EH (cell line): ENCODE measurements at places on chromosomes 7 and 10.
A peak's percentile ranks its signal among the peaks of the same experiment; 100 is the strongest.

DNA sequence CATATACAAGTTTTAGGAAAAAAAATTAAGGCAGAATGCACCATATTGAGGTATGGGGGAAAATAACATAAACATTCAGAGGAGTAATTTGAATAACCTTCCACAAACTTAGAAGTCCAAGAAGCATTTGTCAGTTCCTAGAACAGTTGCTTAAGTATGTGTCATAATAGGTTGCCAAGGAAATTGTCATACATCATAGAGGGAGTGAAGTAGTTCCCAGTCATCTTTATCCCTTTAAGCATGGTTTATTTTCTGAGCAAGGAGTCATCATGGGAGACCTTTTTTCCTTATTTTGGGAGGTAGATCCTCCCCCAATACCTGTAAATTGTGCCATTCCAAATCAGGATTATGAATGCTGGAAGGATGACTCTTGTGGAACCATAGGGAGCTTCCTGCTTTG is at the start of gene SSMEM1:
Gene SSMEM1 (plus strand): TSS at position 219 of the 400 bp plus-strand sequence. CDS start 51 bp downstream, at position 270.
- peak; percentile 66 for DNase-seq

- DNase-seq, result no peak
Observed at GRCh38 chr10:120650705-120651399, 193.8 kb downstream of the PLPP4 start.

- DNase-seq, result no peak
Observed at GRCh38 chr7:787332-788240, 44.7 kb upstream of the SUN1 start.

DNA sequence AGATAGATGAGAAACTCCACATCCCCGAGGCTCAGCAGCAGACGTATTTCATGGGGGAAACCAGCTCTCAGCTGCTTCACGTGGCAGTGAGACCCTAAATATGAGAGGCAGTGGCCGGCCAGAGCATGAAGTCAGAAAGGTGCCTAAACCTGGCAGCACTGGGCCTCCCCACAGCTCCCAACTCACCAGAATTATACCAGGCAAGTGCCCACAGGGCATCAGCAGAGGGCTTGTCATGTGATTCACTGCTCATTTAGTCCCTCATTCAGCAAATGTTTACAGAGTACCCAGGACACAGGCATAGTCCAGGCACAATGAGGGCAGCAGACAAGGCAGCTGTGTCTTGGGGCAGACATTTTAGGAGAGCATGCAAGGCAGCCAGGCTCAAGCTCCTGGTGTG is 212.6 kb downstream of the PTPRN2 start:
- DNase-seq, result no peak

- DNase-seq, result no peak
Observed at GRCh38 chr7:12929476-12930140, 242.2 kb downstream of the ARL4A start.

DNA sequence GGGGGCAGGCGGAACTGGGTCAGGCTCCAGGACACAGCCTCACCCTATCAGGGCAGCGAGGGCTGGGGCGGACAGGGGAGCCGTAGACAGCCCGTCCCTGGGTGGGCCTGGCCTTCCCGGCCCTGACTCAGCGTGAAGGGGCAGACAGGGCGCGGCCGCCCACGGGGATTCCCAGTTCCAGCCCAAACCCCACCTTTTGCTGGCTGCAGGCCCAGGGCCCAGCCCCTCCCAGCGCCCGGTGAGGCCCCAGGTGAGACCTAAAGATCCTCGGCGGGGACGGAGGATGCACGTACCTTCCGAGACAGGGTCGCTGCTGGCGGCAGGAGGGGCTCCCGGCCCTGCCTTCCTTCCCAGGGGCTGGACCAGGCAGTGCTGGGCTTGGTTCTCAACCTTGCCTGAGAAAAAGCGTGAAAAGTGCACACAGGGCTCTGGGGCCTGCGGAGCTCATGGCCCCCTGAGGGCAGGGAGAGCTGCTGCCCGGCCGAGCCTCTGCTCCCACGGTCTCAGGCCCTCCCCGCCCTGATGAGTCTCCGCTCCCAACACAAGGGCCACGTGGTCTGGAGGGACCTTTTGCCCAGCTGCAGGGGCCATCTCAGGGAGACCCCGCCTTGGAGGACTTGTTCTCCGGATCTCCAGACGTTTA is 43.9 kb upstream of the DNAJB6 start:
- no peak for DNase-seq

- no peak for DNase-seq
Observed at GRCh38 chr10:3418041-3418754, 245.6 kb upstream of the PITRM1 start.

DNA sequence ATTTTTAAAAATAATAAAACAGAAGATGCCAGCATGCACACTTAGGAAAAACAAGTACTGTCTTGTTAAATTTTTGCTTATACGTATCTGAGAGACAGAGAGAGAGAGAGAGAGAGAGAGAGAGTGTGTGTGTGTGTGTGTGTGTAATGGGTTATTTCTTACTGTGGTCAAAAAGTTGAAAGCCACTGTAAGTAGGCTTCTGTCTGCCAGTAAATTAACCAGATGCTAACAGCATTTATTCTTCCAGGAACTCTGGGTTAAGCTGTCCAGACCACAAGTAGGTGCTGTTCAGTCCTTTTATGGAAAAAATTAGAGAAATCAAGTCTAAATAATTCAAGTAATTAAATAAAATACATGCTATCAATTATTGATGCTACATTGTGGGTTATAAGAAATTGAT is 39.7 kb downstream of the RNF32 start:
- DNase-seq, result no peak

- peak; percentile 94 for DNase-seq
Observed at GRCh38 chr10:3426190-3426845, 253.7 kb upstream of the PITRM1 start.

DNA sequence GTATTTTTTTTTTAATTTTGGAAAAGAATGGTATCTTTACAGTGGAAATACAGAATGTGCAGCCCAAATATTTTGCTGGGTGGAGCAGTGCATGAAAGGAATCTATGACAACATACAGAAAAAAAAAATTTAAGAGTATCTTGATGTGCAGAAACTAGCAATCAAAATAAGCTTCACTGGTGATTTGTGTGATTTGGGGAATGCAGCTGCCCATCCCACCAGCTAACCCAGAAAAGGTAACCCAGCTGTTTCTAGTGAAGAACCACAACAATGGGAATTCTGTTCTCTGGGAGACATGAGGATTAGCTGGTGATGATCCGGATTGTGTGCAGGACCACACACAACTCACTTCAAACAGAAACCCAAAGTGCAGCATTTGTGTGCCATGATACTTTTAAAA is 375.5 kb downstream of the SEMA3D start:
- DNase-seq, result peak; percentile 2

GRCh38 chr10:34319197-34319846 is 495.8 kb downstream of the PARD3 start:
- peak; percentile 97 for DNase-seq

GRCh38 chr7:88357294-88357693 is 50.6 kb upstream of the STEAP4 start:
- DNase-seq, result no peak

DNA sequence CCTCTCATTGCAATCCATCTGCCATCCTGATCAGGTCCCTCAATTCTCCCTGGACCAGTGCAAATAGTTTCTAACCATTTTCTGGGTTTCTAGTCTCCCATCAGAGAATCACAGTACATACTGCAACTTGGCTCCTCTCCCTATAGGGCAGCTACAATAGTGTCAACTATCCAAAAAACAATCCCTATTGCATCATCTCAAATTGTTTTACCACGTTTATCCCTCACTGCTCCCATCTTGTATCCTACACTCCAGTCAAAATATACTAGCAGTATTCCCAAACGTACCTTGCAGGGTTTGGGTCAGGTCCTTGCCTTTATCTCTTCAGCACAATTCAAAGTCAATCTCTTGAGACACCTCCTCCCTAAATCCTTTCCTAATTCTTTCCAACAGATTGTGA is 23.6 kb downstream of the ASB15 start:
- DNase-seq, result no peak

GRCh38 chr7:134514106-134514505 is 13.3 kb upstream of the AKR1B10 start:
- peak; percentile 4 for DNase-seq

- DNase-seq, result peak; percentile 7
Observed at GRCh38 chr7:48389977-48390376, 218.7 kb downstream of the ABCA13 start.

DNA sequence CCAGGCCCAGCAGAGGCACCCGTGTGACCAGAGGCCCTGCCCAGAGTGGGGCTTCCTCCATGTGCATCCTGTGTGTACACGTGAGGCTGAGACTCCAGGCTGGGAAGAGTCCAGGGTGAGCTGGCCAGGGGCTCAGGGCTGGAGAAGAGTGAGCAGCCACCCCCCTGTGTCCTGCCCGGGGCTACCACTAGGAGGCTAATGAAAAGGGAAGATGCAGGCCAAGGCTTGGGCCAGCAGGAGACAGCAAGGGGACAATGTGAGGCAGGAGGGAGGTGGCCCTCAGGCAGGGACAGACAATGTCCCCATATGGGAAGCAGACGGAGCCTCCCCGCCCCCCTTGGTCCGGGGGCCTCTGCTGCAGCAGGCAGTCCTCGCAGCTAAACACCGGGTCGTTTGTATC is 102.0 kb downstream of the HIF1AN start:
- DNase-seq, result peak; percentile 25

DNA sequence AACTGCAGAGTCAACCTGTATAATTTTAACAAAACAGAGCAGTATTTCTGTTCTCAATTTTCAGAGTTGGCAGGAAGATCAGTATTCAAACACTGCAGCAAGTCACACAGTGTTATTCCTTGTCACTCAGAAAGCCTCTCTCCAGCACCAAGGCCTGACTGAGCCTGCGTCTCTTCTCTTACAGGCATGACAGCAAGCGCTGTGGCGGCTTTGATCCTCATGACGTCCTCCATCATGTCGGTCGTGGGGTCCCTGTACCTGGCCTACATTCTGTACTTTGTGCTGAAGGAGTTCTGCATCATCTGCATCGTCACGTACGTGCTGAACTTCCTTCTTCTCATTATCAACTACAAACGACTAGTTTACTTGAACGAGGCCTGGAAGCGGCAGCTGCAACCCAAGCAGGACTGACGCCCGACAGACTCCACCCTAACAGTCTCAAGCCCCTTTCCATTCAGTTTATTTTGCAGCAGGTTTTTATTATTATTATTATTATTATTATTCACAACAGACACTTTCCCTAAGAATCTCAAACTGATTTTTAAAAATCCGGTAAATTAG is 28.0 kb downstream of the GUSB start:
- no peak for DNase-seq

- DNase-seq, result no peak
Observed at GRCh38 chr7:55641811-55642210, 69.5 kb upstream of the VOPP1 start.

DNA sequence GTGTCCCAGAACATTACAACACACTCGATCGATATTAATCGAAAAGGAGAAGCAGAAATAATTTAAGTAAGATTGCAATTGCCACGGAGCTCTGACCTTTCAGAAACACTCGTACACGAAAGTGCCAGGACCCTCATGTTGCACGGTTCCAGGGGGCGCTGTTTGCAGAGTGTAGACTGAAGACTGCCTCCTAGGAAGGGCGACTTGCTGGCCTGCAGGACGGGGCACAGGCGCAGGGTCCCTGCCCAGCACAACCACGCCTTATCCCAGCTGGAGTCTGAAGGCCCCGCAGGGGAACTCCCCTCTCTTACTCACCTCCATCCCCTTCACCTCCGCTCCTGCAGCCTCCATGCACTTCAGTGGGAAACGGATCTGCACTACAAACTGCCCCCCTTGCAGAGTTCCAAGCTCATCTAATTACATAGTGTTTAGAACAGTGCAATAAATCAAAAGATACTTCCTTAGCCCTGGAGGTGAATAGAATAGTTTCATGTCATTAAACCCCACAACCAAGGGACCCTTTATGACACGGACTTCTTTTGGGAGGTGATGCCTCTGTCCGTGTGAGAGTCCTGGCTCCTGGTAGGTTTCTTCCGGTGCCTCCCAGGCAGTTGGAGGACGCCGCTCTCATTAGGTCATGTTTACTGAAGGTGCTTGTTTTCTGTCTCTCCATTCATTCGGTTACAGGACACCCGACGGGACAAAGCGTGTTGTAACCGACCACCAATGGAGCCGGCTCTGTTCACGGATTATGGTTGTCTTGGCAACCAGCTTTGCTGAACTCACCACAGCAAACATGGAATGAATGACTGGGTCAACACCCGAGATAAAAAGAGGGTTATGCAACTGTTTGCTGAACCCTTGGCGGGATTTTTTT is 262.2 kb downstream of the BAMBI start:
- DNase-seq, result peak; percentile 25

GRCh38 chr7:24152877-24153472 is 131.0 kb upstream of the NPY start:
- DNase-seq, result no peak

GRCh38 chr7:124295289-124295688 is 262.4 kb upstream of the TMEM229A start:
- no peak for DNase-seq

DNA sequence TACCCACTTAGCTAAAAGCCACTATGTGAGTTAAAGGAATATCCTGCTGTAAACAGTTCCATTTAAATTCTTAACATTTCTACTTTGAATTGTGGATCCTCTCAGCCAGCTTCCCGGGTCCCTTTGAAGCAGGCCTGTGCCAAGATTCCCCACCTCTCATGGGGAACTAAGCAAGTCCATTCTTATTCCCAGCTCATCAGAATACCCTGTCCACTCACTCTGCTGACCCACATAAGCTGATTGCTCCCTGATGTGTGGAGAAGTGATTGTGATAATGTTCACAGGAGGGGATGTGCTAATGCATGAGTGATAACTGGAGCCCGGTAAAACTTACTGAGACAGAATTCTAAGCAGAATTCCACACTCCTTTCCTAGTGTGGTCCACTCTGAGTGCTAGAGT is 709.7 kb downstream of the CNTNAP2 start:
- no peak for DNase-seq

- DNase-seq, result no peak
Observed at GRCh38 chr7:155962191-155962967, 150.1 kb upstream of the SHH start.
